ENCODE measurements at places on chromosomes 2 and 18.

- DNase-seq: no peak
Observed at GRCh38 chr2:128599700-128600099, 281.0 kb upstream of the HS6ST1 start.

- DNase-seq: no peak
Observed at GRCh38 chr2:191516260-191516659, 161.7 kb upstream of the NABP1 start.

GRCh38 chr18:46148810-46149209 is 44.6 kb downstream of the HAUS1 start:
- peak; percentile 41 for DNase-seq

DNA sequence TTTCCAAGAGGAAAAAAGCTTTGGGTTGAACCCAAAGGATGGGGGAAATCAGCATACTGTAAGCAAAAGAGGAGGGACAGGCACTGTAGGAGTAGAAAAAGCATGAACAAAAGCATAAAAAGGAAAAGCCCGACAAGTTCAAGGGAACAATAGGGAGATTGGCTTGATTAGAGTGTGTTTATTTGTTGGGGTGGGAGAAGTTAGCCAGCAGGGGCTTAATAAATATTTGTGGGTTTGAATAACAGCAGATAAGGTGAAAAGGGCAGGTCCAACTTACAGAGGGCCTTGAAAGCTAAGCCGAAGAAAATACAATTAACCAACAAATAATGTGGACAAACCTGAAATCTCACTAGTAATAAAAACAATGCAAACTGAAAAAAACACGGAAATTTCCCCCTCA is 126.7 kb downstream of the THADA start:
- DNase-seq: no peak

- no peak for DNase-seq
Observed at GRCh38 chr2:13681936-13682335, 950.6 kb upstream of the LRATD1 start.

GRCh38 chr2:9952856-9953503 is 1.5 kb downstream of the GRHL1 start:
- no peak for DNase-seq

- DNase-seq: no peak
Observed at GRCh38 chr18:62432176-62432575, 90.6 kb upstream of the ZCCHC2 start.

- DNase-seq: no peak
Observed at GRCh38 chr2:219106251-219106650, 45.5 kb upstream of the IHH start.

DNA sequence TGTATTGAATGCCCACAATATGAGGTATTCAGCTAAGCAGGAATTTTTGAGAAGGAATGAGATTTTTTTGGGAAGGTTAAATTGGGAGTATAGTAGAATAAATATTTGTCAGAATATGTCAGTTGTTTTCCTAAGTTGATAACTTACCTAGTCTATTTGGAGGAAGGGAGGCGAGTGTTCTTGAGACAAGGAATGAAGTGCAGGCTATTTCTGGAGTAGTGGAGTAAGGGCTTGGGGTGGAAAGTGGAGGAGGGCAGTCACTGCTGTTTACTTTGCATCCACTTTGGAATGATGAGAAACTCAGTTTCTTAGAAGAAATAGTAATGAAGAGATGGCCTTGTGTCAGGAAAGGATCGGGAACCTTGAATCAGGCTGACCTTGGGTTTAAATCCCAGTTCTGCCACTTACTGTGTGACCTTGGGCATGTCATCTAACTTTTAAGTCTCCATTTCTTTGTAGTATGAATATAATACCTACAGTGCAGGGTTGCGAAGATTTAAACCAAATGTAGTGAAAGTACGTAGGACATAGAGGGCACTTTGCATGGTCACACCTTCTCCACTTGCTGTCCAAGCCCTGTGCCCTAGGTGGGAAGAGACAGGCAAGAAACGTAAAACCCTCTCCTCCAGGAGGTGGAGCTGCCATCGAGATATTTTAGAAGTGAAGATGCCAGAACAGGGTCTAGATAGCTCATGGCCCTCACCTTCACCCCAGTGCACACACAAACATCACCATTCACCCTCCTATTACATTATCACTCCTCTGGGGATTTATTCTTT is 25.2 kb upstream of the CYP27A1 start:
- DNase-seq: no peak

- no peak for DNase-seq
Observed at GRCh38 chr18:3538456-3538855, 88.5 kb downstream of the TGIF1 start.

DNA sequence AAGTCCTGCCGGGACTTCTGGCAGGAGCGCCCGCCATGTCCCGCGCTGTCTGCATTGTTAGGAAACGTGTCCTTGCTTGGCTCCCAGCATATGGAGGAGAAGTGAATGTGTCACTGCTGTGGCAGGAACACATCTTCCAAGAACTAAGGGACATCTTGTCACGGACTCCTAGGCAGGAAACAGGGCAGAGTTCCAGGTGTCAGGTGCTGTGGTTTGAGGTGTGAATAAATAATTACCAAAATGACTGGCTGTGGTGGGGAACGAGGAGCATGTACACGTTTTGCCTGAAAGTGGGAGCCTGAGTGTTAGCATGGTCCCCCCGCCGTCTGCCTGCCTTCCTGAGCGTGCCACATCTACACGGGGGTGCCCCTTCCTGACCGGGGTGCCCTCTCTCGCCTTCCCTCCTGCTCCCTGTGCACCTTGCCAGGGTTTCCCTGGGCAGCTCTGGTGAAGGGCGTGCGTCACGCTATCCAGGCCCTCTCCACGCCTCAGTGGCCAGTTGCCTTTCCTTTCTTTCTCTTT is 237.5 kb downstream of the LDLRAD4 start:
- DNase-seq: no peak

- DNase-seq: no peak
Observed at GRCh38 chr2:189066037-189066436, 91.9 kb downstream of the COL3A1 start.

DNA sequence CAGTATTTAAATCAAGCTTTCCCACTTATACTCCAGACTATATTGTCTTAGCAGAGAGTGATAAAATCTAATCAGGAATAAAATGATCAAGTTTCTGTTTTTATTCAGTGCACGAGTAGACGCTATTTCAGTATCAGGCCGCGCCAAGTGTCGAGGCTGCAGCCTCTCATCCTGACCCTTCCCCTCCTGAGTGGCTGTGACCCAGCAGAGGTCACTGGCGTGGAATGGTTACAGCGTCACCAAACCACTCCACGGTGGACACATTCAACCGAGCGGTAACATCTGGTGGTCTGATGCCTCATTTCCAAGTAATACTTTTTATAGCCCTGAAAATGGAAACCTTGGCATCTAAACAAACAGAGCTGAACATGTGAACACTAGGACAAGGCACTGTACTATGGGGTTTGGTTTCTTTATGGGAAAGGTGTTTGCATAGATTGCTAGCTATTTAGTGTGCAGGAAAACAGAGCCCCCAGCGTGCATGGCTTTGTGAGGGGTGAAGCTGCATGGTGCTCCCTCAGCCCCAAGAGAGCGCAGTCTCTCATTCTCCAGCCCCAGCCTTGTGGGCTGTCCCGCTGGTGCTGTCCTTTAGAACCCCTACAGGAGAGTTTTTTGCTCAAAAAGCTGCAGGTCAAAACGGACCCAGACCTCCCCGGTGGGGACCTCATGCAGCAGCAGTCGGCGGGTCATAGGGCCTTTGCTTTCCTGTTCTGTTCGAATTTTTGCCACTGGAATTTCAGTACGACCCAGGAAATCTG is 28.4 kb downstream of the FAM228A start:
- no peak for DNase-seq

DNA sequence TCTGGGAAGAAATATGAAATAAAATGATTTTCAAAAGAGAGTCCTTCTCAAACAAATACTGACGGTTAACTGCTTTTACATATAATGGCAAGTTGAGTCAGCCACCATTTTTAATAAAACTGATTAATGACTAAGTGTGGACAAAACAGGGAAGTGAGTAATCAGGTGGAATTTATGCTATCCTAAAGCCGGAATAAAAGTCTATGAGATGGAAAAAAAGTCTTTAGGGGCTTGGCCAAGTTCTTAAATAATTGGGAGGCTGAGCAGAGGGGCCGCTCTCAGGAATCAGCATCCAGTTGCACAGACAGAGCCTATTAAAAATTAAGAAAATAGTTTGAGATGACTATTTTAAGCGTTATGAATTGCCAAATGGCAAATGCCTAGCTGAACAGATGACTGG is 58.6 kb upstream of the AFF3 start:
- no peak for DNase-seq

GRCh38 chr2:43152741-43153647 is 73.4 kb downstream of the ZFP36L2 start:
- DNase-seq: peak; percentile 61

DNA sequence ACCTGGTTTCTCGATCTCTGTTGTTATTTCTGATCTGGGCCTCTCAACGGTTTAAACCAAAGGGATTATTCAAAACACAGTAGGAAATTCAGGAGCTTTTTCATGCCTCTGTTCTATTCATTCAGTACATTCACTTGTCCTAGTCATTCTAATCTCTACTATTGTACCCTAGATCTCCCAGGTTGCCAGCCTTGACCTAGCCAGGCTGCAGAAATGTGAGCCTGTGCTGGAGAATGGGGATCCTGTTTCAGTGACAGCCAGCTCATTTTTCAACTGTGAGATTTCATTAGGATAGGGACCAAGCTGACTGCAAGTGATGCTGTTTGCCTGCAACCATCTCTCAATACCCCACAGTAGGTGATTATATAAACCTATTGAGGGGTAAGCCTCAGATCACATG is 186.2 kb downstream of the CMPK2 start:
- peak; percentile 45 for DNase-seq

- DNase-seq: no peak
Observed at GRCh38 chr2:118097657-118098056, 9.4 kb downstream of the INSIG2 start.

DNA sequence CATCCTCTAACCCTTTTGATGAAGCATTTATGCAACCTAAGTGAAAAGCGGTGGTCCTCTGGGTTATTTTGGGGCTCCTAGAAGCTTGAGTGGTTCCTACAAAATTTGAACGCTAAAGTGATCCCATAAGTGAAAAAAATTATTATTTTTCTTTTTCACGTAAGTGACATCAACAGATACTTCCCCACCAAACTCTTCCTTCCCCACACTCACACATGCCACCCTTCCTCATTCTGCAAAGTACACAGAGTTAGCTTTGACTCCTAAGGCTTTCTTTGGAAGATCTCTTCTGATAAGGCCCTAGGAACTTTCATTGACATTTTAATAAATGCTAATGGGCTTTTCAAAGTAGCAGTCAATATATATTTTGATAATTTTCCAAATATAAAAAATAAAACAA is 109.7 kb downstream of the DOCK10 start:
- no peak for DNase-seq

DNA sequence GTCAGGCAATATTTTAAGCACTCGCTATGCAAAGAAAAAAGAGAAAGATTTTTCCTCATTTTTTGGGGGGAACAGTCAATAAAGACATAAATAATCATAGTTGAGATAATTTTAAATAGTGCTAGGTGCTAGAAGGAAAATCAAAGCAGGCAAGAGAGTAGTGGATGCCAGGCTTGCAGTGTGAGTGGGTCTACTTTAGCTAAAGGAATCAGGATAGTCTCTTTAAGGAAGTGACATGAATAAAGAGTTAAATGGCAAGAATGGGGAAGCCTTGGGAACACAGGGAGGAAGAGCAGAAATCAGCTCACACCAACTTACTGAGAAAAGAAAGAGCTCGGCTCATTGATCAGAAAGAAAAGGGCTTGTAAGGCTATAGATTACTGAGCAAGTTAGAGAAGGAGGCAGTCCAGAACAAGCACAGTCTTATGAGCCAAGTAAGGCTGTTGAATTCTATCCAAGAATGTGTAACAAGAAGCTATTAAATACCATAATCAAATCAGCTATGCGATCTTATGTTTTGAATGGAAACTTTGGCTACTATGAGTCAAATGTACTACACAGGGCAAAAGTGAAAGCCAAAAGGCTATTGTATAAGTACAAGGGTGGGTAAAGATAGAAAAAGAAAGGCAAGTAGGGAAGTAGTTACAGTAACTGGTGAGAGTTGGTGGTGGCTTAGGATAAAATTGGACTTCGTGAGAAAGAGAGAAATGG is 833.8 kb upstream of the PIK3C3 start:
- DNase-seq: no peak

GRCh38 chr2:189350540-189351209 is 90.6 kb upstream of the WDR75 start:
- no peak for DNase-seq

DNA sequence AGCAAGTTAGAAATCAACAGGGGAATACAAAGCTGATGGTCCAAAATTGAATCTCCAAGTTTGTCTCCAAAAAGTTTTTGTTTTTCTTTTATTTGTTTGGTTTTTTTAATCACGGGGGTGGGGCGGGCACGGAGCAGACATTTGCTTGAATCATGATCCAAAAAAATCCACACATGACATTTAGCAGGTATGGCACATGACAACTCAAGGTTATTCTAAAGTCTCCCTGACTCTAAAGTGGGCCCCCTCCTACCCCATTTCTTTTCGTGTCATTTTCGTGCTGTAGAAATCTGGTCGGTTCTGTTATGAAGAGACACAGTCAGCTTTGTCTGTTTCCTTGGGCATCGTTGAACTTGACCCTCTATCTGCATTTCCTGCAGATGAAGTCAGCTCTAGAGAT is 14.6 kb downstream of the RNU4ATAC start:
- DNase-seq: no peak

DNA sequence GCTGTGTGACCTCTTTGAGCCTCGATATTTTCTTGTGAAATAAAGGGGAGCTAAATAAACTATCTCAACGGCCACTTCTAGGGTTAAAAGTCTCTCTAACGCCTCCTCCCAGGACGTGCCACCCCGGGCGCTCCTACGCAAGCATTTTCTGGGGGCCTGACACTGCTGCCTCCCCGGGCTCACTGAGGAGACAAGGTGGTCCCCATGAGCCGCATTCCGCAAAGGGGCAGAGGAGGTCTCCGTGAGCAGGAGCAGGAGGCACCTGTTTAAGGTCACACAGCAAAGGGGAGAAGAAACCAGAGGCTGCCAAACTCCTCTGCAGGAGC is 913 bp upstream of the WNT10A start:
- DNase-seq: no peak

DNA sequence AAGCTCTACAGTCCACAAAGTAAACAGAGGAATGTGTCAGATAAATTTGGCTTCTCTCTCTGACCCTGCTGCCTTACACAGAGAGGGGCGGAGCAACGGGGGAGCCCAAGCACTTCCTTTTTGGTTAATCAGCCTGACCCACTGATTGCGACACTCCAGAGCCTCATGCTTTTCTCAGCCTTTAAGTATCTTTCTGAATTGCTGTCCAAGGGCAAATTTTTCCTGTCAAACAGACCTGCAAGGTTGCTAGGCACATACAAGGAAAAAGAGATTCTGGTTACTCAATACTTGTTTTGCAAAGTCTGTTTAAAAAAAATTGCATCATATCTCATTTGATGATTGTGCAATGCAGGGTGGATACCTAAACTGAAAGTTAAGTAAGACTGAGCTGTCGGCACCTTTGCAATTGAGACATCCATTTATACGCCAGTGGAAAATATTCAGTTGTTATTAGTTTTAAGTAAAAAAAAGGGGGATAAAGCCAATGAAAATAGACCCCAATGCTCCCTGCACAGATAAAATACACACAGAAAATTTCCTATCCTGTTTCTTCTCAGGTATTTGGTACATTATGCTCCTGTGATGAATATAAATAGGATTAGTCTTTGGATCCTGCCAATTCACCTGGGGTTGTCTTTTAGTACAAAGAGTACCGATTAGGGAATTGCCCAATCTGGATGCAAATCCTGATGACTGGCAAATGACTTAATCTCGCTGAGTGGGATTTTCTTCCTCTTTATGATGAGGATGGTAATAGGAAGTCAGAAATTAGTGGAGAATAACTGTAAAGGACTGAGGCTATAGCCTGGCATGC is 260.2 kb upstream of the TRIB2 start:
- no peak for DNase-seq

GRCh38 chr2:9690716-9691498 is 60.1 kb upstream of the YWHAQ start:
- no peak for DNase-seq

- no peak for DNase-seq
Observed at GRCh38 chr2:112846031-112846430, 9.5 kb upstream of the IL1B start.
